ENCODE measurements at places on chromosomes 13 and 19.

DNA sequence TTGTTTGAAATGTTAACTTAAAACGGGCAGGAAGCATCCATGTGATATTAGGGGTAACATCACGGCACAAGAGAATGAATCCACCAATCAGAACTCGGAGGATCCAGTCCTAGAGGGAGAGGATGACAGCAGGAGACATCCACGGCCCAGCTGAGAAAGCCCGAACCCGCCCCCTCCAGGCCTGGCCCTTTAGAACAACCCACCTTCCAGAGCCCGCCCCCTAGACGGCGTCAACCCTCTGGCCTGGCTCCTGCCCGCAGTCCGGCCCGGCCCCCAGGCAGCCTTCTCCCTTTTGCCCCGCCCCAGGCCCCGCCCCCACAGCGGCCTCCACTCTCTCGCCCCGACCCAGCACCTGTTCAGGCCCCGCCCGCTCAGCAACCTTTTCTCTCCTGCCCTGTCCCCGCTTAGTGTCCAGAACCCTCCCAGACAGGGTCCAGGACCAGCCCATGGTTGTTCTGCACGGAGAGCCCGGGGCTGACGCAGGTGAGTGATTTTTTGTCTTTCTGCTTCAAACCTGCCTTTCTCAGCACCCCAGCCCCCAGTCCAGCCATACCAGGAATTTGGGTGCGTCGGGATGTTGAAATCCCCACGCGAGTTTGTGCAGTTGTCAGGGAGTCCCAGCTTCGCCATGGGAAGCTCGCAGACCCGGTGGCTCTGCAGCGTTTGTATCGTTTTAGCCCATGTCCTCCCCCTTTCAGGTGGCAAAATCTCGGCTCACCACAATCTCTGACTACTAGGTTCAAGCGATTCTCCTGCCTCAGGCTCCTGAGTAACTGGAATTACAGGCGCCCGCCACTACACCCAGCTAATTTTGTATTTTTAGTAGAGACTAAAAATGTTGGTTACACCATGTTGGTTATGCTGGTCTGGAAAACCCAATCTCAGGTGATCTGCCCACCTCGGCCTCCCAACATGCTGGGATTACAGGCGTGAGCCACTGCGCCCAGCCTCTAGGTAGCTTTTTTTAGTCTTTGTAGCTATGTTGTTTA lies 16.1 kb downstream of the ZNF816 start:
- DNase-seq, result no peak

GRCh38 chr19:3452171-3452941 lies 28.0 kb downstream of the SMIM24 start:
- DNase-seq, result no peak

GRCh38 chr13:91965511-91965910 lies 567.1 kb downstream of the GPC5 start:
- DNase-seq, result no peak

DNA sequence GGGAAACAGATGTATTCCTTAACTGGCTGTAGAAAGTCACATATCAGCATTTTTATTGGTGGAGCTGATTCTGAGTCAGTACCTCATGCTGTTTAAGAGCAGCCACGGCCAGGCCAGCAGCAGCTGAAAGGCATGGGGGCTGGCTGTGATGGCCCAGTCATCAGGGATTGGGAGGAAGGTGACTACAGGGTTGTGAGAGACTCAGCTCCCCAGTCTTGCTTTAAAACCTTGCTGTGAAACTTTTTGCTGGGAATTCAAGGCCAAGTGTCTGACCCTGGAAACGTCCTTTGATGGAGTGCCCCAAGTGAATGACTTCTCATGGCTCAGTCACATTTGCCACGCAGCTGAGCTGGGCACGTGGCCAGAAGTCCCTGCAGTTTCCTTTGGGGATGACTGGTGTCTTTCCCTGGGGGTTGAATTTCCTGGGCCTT lies 39.1 kb upstream of the RNF113B start:
- peak; percentile 60 for DNase-seq
